KBM-7 (cell line): ENCODE measurements at places on chromosomes 3 and 15.

DNA sequence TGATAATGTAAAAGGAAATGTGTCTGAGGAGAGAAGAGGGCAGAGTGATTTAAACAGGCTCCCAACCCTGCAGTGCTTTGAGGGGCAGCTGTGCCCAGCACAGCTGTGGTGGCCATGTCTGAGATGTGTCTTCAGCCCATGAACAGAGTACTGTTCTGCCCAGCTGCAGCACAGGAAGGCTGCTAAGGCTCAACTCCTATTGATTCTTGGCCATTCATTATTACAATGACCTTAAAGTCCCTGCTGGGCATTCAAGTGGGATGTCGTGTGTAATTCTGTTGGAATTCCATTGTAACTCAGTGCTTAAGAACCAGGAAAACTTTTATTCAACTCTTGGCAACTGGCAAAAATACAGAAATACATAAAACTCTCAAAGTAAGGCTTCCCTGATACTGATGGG, 229.3 kb downstream of the MCTP2 start:
- DNase-seq: no peak

DNA sequence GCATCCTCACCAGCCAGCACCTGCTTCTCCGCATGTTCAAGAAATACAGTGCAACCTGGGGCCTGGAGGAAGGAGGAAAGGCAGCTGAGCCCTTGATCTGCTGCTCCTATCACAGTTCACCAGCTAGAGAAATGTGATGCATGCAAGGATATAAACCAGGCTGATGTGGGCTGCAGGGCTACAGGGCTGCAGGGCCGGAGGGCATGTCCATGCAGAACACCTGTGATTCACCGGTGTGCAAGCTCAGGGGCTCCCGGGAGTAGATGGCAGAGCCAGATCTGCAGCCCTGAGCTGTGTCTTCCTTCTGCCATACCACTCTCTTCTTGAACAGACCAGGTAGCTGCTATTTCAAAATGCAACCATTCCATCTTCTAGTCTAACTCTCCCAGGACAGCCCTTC, 84.9 kb downstream of the HMG20A start:
- no peak for DNase-seq

- DNase-seq: no peak
These were observed 873.0 kb upstream of the NR2F2 start for GRCh38 chr15:95457520-95457919.

DNA sequence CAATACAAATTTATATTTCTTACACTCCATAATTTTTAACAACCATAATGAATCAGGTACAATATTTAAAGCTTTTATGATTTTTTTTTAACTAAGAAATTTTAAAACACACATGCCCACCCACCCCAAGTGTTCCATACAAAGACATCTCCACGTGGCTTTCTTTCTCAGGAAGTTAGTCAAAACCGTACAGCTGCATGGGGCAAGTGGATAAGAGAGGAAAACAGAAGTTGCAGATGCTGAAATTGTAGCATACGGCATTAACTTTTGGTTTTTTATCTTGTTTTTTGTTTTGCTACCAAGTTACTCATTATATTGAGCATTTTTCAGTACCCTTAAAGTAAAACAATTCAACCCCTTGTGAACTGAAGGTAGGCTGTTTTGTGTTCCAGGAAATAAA, 14.8 kb downstream of the GNB4 start:
- DNase-seq: peak; percentile 53

DNA sequence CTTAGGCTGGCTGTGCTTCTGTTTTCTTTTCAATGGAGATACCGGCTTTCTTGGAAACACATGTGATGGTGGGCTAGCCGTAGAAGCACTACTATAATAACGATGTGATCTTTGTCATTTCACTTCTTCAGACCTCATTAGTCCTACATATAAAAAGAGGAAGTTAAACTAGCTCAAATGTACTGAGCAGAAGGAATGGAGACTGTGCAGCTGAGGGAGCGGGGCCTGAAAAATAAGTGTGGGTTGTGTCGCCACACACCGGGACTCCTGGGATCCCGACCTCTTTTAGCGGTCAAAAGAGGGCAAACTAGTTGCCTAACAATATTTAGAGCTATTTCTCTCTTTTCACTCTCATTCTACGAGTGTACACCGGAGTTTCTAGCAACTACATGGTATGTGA, 1.0 kb upstream of the RNF7 start:
- DNase-seq: peak; percentile 75

GRCh38 chr3:45100981-45101407, 45.2 kb downstream of the CDCP1 start:
- peak; percentile 53 for DNase-seq

- DNase-seq: no peak
These were observed 253.7 kb downstream of the IL5RA start for GRCh38 chr3:2856138-2857133.

- DNase-seq: no peak
These were observed 1.6 kb upstream of the UBE2Q2 start for GRCh38 chr15:75841626-75842025.

- no peak for DNase-seq
These were observed 407.6 kb downstream of the ZIC1 start for GRCh38 chr3:147816752-147817151.

DNA sequence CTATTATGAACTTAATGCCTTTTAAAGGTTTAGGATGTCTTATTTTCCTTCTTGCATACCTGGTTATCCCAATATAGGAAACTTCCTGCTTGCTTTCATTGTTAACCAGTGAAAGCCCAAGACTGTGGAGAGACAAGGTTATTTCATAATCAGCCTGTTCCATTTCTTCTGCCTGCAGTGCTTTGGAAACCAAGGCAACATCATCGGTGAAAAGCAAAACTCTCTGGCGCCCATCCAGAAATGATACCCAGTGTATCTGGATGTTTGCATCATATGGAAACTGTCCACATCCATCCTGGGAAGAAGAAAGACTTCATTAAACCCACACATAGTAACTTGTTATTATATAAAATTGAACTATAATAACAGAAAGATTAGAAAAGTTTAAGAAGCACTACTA, 170.1 kb downstream of the VPS13C start:
- no peak for DNase-seq

DNA sequence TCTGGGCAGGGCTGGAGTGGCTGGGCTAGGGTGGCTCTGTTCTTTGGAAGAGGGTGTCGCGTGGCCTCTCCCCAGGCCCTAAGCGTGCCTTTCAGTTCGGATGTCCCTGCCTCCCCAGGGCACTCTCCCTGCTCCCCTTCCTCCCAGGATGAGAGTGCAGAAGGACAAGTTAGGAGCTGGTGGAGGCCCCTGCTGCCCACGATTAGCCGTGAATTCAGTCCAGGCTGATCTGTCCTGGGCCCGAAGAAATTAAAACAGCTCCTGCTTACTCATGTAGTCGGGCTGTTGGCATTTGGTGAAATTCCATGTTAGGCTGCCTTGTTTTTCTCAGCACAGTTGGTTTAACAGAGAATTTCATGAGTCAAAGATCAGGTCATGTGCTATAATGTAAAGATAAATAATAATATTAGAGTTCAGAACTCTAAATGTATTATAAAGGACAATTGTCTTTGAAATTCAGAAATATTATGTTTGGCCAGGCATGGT, 24.5 kb downstream of the NIPA1 start:
- no peak for DNase-seq

GRCh38 chr3:14228681-14229470, 50.3 kb downstream of the LSM3 start:
- DNase-seq: no peak

DNA sequence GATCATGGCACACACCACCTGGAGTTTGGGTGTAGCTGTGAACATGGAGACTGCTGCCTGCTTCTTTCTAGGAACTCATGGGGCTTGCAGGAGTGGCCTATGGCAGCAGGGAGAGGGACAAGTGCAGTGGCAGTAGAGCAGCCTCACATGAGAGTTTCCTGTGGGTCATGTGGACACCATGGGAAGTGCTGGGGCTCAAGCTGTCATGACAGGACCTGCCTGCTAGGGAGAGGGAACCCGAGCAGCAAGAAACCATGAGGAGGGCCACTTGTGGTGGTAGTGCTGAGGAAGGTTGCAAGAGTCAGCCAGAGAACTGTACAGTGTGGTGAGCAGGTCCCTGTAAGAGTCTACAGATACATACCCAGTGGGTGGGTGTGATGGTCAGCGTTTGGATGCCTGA, 73.8 kb upstream of the MRPS22 start:
- DNase-seq: no peak

GRCh38 chr3:116667791-116668190, 41.8 kb upstream of the TUSC7 start:
- DNase-seq: peak; percentile 2
